ENCODE measurements at places on chromosomes 13 and 19.

DNA sequence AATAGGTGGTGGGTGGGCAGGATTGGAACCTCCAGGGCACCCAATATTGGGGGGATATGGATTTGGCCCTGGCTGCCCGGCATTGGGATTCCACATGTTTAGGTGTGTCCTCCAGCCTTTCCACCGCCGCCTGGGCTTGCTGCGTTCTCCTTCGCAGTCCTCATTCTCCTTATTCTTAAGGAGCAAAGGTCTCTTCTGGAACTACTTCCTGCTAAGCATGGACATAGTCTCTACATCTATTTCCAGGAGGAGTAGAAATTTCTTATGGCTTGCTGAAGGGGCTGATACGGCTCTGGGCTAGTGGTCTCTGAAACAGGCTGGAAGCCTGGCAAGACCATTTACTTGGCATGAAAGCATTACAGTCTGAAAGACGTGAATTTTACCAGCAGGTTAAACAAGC lies 9.2 kb upstream of the FCGBP start:
- no peak for DNase-seq

GRCh38 chr13:70568571-70568970 lies 460.3 kb upstream of the KLHL1 start:
- DNase-seq, result no peak

DNA sequence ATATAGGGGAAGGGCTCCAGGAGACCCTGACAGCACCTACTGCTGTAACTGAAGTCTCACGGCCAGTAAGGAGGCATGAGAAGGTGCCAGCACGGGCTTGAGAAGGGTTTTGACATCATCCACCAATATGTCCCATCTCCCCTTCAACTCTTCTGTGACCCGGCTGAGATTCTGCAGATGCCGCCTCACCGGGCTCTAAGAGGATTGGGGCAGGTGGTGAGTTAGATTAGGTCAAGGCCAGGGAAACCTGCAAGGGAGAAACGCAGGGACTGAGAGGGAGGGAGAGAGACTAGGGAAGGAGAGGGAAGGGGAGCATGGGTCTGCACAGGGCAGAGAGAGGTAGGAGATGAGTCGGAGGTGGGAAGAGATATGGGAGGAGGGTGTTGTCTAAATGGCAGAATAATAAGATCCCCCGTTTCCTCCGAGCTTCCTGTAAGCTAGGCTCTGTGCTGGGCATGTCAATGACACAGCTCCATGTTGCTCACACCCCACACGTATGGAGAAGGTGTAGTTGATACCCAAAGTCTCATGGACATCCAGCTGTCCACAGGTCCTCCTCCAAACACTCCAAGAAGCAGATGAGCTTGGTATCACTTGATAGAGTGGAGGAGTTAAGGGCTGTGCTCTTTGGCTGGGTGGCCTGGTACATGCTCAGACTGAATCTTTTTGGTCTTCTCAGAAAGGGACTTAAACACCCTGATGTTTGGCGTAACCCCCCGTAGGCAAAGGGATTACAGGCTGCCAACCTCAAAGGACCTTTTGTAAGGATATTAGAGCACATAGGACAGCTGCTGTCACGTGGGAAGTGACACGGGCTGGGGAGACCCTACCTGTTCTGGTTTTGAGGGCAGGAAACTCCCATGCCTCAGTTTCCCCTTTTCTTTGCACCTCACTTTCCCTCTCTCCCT lies 6.1 kb downstream of the TPRX1 start:
- DNase-seq, result no peak

- no peak for DNase-seq
These were observed 6.7 kb upstream of the MRPL4 start for GRCh38 chr19:10245189-10245939.

- no peak for DNase-seq
These were observed 523.4 kb downstream of the FGF9 start for GRCh38 chr13:22194106-22194805.

DNA sequence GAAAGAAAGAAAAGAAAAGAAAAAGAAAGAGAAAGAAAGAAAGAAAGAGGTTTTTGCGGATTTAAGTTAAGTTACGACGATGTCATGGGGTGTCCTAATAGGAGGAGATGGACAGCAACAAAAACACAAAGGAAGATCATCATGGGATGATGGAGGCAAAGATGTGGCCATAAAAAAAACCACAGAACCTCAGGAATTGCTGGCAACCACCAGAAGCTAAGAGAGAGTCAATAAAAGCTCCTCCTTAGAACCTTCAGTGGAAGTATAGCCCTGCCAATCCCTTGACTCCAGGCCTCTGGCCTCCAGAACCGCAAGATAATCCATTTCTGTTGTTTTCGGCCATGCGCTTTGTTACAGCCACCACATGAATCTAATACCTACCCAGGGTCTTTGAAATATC lies 11.5 kb downstream of the PLEKHA4 start:
- DNase-seq, result no peak

DNA sequence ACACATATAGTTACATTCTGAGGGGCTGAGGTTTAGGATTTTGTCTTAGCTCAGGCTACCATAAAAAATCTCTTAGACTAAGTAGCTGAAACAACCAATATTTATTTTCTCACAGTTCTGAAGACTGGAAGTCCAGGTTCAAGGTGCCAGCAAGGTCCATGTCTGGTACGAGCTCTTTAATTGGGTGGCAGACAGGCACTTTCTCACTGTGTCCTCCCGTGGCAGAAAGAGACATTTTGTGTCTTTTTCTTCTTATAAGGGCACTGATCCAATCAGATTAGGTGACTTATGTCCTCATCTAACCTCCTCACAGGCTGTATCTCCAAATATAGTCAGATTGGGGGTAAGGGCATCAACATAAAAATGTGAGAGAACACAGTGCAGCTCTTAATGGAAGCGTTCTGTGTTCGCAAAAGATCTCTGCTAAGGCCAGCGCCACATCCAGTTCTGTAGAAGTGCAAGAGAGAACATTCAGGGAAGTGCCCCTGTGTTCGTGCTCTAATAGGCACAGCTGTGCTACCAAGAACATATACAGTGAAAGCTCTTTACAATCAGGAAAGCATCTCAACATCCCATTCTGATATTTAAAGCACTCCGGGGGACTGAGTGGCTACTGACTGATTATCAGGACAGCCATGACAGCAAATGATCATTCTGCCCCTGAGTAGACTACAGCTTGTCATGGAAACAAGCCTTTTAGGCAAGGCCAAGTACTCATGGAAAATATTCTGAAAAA lies 819.2 kb downstream of the LIG4 start:
- DNase-seq, result no peak

DNA sequence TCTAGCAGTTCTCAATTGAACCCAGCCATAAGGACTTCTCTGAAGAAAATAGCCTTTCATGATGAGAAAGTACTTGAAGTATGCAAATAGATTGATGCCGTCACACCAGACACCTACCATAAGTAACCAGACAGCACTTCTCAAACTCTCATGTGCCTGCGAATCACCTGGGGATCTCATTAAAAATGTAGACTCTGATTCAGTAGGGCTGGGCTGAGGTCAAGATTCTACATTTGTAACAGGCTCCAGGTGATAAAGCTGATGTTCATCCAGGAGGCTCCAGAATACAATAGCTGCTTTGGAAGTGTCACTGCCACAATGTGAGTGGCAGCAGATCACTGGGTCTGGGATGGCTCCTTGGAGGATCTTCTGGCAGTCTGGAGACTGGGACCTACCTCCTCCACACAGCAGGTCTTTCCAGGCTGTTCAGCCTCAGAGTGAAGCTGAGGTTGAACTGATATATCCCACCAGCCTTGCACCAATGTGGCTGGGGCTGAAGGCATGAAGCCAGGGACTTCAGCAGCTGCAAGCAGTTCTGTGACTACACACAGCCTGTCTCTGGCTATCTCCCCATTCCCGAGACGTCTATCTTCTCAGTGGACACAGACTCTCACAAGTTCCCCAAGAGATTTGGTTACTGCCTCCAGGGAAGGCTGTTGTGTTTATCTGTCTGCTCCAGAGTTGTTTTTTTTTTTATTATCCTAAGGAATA lies 9.1 kb downstream of the MBNL2 start:
- DNase-seq, result no peak

- peak; percentile 97 for DNase-seq
These were observed 610 bp upstream of the RPL28 start for GRCh38 chr19:55384920-55385723.

- no peak for DNase-seq
These were observed 8.7 kb downstream of the TIMM44 start for GRCh38 chr19:7934766-7935165.

DNA sequence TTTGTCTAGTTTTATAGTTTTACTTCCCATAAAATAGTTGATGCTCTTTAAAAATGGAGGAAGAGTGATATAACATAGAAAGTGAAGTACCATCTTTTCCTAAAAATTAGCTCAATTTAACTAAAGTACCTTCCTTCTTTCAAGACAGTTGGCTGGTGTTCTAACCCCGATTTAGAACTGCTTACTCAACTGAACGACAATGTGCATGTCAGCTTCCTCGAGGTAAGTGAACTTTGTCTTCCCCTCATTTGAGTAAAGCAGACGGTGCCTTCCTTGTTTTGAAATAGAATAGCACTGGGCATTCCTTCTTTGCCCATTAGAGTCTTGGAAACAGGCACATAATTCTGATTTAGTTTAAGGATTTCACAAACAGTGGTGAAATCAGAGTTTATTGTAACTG lies 1519.2 kb downstream of the EFNB2 start:
- no peak for DNase-seq

- no peak for DNase-seq
These were observed 9.6 kb downstream of the PLPPR3 start for GRCh38 chr19:812049-812746.

DNA sequence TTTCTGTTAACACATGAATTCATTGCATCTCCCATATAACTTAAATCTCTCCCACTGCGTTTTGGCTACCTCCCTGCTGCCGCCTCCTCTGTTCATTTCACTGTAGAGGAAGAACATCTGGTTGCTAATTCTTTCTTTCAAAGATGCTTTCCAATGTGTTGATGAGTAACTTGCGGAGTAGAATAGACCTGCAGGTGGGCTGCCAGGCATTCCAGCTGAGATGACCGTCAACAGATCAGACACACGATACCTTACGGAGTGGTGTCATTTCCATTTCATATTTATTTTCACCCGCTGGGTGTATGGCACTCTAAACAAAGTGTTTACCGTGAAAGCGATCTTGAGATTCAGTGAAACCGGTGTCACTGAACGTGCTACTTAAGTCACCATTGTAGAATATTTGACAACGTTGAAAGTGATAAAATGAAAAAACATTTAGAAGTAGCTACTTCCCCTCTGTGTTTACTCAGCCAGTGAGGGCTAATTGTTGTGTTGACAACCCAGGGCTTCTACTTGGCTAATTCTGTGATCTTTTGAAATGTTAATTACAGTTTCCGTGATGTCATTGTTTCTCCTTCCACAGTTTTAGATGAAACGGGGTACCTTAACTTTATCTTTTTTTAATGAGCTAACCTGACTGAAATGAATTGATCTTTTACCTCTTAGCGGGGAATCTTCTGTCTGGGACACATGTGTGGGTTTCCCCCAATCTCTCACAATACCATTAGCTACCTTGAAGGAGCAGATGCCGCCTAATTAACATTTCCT lies 228.5 kb upstream of the ARGLU1 start:
- no peak for DNase-seq

DNA sequence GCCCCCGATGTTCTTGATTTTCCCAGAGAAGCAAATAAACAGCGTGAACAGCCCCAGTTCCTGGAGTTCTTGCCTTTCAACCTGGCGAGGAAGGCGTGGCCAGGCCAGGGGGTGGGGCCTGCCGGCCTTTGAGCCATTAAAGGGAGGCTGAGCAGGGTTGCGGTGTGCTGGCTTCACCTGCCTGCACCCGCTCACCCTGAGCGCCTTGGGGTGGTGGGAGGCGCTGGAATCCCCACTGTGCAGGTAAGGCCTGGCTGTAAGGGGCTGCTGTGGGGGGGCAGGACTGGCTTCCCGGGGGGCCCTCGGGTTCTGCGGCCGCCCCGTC lies 2.7 kb upstream of the MISP start:
- peak; percentile 21 for DNase-seq

DNA sequence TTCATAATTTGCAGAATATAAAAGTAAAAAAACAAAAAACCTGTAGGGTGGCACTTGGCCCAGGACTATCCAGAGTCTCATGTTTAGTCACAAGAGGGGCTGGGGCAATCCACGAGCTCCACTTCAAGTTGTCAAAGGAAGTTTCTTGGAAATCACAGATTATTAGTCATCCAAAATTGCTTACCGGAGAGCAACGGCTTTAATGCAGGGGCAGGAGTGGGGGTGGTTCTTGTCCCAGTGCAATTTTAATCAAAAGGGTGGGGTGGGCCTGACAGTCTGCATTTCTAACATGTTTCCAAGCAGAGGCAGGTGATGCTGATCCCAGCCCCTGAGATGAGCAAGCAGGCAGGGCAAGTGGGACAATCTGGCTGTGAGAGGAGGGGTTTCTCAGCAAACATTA lies 233.9 kb downstream of the ABCC4 start:
- no peak for DNase-seq

DNA sequence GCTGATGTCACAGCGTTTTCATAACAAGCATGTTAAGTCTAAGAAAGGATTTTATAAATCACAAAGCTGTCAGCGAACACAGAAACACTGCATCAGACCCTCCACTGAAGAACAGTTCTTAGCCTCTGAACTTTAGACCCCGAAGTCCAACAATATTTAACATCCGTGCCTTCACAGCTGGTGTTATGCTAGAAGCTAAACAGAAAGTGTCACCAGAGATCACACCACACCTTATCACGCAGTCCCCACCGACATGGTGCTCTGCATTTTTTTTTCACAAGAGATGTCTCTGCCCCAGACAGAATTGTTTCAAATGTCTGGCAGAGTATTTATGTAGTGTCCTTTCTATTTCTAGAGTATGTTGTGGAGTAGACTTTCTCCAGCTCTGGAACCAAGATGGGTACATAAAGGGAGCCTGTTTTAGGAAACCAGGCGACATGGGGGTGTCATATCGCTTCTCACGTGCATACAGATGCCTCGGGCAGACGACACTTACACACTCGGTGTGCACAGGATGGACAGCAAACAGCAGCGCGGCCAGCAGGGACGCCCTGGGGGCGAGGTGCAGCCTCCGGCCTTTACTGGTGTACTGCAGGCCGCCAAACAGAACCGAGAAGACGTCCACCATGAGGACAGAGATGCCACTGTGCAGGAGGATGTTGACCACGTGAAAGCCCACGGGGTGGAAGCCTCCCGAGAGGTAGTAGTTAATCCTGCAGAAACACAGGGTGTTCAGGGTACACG lies 12.0 kb downstream of the TMTC4 start:
- DNase-seq, result no peak

DNA sequence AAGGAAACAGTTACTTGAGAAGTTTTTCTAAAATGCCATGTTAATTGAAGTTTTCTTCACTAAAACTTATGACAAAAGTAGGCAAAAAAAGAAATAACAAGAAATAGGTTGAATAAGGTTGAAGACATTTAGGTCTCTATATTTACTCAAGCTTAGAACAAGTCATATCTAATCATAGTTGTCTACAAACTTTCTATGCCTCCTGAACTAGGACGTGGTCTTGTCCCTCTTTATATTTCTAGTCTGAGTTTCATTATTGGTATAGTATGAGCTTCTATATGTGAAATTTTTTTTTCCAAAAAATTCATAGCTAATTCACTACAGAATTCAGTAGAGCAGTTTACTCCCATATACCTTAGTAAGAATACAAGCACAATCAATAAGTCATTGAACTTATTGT lies 836.4 kb downstream of the SLITRK6 start:
- DNase-seq, result no peak
